Activated CD8-positive, alpha-beta memory T cell treated with anti-CD3 and anti-CD28 coated beads, Interleukin-2, amount 50 U/mL, for 4 hours (primary cell): ENCODE measurements at places on chromosomes 7 and 10.

- no peak for DNase-seq
These were observed 85.8 kb downstream of the GSAP start for GRCh38 chr7:77330169-77330882.

DNA sequence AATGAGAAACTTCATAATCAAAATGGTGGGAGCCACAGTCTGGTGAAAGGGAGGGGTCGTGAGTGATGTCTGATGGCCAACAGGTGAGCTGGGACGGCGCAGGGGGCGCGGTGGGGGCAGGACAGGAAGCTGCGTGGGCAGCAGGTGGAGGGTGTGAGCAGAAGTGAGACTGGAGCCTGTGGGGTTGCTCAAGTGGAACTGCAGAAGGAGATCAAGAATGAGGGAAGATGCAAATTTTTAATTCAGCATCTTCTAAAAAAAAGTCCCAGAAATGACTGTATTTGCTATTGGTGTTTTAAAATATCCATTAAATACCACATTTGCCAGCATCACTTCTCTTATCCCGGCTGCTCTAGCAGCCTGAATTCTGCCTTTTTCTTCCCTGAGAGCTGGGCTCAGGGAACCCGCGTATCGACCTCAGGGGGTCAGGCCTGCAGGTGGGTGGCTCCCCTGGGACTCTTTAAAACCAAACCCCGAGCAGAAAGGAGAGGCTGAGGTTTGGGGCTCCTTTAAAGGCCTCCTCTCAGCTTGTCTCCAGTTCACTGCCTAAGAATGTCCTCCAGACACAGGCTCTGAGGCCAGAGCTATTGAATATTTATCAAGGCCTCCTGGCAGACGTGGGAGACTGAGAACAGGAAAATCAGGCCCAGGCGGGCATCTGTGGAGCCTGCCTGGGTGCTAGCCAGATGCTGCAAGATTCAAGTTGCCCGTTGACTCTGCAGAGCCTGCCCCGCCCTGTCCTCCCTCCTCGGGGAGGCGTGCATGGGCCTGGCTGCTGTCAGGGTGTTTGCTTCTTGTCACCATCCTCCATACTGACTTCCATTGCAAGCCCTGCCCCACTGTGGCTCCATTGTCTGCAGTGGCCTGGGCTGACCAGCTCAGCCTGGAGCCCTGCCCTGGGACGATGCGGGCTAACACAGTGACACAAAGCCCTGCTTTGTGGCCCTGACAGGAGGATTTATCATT, 53.9 kb downstream of the SYPL1 start:
- DNase-seq, result no peak

- no peak for DNase-seq
These were observed 5.5 kb downstream of the PRKAR2B start for GRCh38 chr7:107049971-107050532.

GRCh38 chr10:96414303-96414702, 55.5 kb upstream of the OPALIN start:
- DNase-seq, result no peak

GRCh38 chr7:104795086-104795485, 218.9 kb upstream of the KMT2E start:
- no peak for DNase-seq

GRCh38 chr7:76395965-76396726, 13.4 kb downstream of the SSC4D start:
- no peak for DNase-seq

GRCh38 chr10:26169466-26169865, 47.1 kb upstream of the GAD2 start:
- DNase-seq, result no peak

DNA sequence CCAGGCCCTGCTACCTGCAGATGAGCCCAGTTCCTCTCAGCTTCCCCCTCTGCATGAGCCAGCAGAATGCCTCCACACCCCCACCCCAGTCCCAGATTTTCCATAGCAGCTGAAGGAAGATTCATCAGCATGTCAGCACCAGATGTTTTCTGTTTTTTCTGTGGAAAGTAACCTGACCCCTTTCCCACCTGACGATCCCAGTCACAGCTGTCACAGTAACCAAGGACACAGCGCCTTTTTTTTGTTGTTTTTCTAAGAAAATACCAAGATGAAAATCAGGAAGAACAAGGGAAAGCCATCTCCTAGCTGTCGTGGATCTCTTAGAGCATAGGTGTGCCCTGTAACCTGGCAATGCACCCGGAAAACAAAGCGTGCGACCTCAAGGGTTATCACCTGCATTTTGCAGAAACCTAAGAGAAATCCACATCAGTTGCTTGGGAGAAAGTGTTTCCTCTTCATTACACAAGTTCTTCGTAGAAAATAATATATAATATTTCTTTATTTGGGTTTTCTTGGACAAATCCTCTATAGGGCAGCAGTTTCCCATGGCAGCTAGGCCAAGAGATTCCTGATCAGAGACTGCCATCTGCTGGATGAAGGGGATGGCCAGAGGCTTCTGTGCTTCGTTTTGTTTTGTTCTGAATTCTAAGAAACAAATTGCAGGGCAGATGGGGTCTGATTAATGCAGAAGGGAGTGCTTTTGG, 401.9 kb downstream of the TNS3 start:
- no peak for DNase-seq

DNA sequence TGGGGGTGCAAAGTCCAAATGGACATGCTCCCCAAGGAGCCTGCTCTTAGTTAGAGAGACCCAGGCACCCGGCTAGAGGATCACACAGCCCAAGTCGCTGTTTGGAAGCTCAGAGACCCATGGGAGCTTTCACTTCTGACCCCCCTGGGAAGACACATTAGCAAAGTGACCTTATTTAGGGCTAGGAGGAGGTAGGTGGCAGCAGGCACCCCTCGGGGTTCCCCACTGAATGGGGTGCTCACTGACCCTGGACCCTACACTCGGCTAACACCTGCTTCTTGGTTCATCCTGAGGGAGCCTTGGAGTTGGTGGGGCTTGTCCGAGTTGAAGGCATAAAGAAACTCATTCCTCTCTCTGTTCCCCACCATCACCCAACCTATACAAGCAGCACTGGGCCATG, 27.1 kb upstream of the HABP2 start:
- no peak for DNase-seq

GRCh38 chr10:36188461-36188860, 546.4 kb upstream of the FZD8 start:
- no peak for DNase-seq

DNA sequence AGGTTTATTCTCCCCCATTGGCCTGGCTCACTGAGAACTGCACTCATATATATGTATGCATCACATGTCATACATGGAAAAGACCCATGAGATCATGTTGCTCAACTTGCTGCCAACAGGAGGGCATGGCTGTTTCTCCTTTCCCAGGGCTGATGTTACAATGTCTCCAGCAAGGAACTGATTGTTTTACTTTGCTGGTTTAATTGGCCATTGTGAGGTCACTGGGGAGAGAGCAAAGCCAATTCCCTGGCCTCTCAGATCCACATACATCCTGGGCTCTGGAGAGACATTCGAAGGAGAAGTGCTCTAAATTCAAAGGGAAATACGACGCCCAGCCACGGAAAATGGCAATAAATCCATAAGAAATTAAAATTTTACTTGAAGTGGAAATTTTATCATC, 287.8 kb downstream of the WDR11 start:
- DNase-seq, result no peak

DNA sequence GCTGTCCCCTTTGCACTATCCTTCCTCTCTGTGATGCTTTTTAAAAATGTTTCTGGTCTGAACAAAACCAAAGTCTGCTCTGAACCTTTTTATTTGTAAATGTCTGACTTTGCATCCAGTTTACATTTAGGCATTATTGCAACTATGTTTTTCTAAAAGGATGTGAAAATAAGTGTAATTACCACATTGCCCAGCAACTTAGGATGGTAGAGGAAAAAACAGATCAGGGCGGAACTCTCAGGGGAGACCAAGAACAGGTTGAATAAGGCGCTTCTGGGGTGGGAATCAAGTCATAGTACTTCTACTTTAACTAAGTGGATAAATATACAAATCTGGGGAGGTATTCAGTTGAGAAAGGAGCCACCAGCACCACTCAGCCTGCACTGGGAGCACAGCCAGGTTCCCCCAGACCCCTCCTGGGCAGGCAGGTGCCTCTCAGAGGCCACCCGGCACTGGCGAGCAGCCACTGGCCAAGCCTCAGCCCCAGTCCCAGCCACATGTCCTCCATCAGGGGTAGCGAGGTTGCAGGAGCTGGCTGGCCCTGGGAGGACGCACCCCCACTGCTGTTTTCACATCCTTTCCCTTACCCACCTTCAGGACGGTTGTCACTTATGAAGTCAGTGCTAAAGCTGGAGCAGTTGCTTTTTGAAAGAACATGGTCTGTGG, 11.4 kb upstream of the CSGALNACT2 start:
- no peak for DNase-seq

- no peak for DNase-seq
These were observed 223.1 kb downstream of the CUX1 start for GRCh38 chr7:102040569-102040968.

DNA sequence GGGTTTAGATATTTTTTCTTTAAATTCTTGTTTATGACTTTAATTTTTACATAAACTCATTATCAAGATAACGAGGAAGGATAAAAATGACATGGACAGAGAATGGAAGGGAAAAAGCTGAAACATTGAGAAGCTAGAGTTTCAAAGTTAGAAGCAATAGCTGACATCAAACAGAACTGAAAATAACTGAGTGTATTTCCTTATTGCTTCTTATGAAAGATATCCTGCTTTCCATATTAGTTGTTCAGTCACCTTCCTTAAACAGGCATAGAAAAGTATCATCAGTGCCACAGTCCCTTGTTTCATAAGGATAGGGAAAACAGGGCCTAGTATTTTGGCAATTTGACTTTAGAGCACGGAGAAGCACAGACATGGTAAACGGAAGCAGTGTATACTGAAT, 460.5 kb upstream of the GHITM start:
- no peak for DNase-seq

DNA sequence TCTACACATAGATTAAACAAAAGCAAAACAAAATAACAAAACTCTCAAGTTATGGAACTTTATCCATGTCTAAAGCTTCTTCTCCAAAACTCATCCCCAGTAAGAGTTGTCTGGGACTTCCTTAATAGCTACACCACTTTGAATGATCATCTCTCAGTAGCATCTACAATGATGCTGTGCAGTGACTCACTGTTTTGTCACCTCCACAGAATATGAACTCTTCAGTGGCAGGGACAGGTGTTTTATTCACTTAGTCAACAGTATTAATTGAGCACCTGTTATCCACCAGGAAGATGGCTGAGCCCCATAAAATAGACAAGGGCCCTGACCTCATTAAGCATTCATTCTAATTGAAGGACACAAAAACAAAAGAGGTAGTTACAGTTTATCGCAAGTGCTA, 350.7 kb downstream of the ELMO1 start:
- DNase-seq, result no peak

DNA sequence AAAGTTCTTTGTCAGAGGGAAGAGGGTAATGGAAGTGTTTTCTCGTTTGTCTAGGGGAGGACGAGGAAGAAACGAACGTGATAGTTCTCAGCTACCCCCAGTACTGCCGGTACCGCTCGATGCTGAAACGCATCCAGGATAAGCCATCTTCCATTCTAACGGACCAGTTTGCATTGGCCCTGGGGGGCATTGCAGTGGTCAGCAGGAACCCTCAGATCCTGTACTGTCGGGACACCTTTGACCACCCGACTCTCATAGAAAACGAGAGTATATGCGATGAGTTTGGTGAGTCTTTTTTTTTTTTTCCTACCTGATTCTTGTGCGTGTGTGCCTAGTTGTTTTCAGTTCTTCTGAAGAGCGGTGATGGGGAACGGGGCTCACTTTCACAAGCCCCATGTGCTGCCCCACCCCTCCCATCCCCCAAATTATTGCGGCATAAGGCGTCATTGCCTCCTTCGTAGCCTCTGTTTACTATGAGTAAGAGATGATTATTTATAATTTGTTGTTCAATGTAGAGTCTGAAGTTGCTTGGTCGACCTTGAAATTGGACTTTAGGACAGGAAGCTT, 98.6 kb downstream of the ARID5B start:
- no peak for DNase-seq

DNA sequence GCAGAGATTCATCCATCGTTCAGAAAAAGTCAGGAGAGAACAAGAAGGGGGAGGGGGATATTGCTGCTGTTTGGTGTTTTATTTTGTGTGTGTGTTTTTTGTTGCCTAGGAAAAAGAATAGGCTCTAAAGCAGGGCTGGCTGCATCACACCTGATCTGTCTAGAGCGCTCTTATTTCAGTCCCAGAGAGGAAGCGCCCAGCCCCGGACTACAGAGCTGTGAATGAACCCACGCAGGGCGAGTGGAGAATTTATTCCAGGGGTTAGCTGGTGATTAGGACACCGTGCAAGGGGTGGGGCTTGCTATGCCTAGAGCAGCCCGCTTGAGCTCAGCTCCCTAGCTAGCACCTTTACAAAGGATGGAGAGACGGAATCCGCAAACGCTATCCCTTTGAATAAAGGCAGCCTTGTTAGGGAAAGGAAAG, 621 bp upstream of the FAM13C start:
- DNase-seq, result no peak

DNA sequence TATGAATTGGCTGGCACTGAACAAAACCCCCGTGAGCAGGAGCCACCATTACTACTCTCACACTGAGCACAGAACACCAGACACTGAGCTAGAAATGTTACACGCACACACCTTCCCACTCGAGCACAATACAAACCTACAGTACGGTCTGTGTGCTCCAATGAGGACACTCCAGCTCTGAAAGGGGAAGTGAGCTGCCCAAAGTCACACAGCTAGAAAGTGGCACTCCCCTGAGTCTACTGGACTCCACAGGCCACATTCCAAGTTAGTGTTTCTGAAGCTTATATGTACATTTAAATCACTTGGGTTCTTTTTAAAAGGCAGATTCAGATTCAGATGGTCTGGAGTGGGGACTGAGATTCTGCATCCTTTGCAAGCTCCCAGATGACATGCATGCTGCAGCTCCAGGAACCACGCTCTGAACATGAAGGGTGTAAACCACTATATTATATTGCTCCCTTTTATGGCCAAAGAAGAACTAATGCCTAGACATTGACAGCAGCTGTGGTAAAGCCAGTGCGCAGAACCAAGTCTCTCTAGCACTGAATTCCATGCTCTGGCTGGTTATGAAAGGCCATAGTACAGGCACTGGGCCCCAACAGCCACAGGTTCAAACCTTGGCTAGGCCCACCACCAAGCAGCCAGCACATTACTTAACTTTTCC, 77.1 kb downstream of the FRMPD2 start:
- DNase-seq, result no peak

DNA sequence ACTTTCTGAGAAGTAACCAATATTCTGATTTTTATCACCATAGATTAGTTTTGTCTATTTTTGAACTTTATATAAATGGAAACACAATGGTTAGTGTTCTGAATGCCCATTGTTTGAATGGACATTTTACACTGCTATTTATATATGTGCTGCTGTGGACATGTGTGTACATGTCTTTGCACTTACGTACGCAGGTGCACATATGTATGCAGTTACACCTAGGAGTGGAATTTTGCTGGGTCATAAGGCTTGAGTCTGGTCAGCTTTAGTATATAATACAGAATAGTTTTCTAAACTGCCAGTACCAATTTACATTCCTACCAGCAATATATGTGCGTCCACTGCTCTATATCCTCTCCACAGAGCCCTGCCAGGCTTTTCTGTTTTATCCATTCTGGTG, 24.5 kb upstream of the ZEB1 start:
- DNase-seq, result no peak

GRCh38 chr7:106731646-106732444, 70.9 kb upstream of the CCDC71L start:
- DNase-seq, result no peak
